Stimulated activated CD4-positive, alpha-beta T cell treated with anti-CD3 and anti-CD28 coated beads, Interleukin-15, amount 100 ng/mL, for 24 hours (primary cell): ENCODE measurements at places on chromosomes 2 and 18.

- DNase-seq = no peak
Measured at GRCh38 chr2:136236019-136236418, 118.1 kb upstream of the CXCR4 start.

GRCh38 chr2:26477126-26477910, 606 bp downstream of the OTOF start:
- peak; percentile 19 for DNase-seq

DNA sequence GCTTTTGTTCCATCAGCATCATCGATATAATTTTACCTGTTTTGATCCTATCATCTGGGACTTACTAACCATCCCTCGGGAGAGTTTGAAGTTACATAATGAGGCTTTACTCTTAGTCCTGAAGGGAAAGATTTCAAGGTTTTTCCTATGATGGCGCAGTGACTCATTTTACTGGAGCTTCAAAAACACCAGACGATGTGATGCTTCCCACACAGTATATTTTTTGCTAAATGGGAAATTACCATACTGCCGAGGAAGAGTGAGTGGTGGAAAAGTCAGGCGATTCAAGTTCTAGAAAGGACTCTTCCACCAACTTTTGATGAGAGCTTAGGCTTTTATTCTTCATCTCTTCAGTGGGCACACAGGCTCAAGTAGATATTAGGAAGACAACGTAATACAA, 44.6 kb upstream of the GCG start:
- no peak for DNase-seq

DNA sequence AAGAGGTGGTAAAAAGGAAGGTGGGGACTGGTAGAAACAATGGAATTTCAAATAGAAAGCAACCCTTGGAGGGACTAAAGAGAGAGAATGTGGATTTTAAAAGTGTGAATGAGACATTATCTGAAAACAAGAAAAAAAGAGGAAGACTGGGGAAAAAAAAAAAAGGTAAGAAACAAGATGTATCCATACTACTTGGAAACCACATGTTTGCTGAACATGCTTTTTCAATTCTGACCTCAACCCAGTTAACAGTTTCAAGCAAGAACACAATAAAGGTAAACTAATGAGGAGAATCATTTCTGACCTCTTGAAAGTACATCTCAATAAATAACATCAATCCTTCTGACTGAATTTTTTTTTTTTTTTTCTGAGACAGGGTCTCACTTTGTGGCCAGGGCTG, 2.6 kb downstream of the FARSB start:
- DNase-seq = no peak

DNA sequence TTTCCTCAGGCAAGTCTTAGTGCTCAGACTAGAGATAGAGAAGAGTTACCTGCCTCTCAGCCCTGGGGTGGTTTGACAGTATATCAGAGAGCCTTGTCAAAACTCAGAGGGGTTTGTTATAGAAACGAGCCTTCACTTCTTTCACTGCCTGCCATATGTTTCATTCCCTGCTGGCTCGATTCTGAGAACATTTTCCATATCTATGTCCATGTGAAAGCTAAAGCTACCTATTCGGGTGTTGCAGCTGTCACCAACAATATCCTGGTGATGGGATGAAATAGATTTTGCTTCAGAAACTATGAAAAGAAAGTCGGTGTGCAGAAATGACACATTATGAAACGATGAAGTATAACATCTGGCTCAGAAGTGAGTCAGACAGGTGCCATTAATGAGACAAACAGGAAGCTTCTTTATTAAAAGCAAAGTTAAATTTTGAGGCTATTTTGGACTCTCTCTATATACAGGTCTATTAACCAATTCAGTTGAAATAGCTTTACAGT, 56.1 kb upstream of the TANK start:
- DNase-seq = peak; percentile 3

DNA sequence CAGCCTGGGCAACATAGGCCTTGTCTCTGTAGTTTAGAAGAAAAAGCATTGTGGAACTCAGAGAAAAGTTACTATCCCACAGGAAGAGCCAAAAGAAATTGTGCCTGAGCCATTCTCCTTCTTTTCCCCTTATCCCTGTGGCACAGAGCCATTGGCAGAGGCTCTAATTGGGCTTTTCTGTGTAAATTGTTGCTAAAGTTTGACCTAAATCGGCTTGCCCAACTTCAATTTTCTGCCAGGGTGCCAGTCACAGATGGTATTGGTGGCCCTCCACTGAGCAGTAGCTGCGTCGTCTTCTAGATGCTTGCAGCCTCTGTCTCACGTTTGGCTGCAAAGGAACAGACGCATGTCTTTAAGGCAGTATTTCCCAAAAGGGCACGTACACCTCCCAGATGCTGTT, 30.3 kb downstream of the ZNF532 start:
- no peak for DNase-seq

GRCh38 chr2:37631292-37631691, 40.1 kb downstream of the CDC42EP3 start:
- no peak for DNase-seq

GRCh38 chr2:11583840-11584524, 50.1 kb downstream of the GREB1 start:
- DNase-seq = peak; percentile 95

- DNase-seq = no peak
Measured at GRCh38 chr2:191222507-191222906, 22.7 kb upstream of the MYO1B start.

GRCh38 chr2:84776011-84776410, 104.9 kb downstream of the TRABD2A start:
- DNase-seq = no peak

DNA sequence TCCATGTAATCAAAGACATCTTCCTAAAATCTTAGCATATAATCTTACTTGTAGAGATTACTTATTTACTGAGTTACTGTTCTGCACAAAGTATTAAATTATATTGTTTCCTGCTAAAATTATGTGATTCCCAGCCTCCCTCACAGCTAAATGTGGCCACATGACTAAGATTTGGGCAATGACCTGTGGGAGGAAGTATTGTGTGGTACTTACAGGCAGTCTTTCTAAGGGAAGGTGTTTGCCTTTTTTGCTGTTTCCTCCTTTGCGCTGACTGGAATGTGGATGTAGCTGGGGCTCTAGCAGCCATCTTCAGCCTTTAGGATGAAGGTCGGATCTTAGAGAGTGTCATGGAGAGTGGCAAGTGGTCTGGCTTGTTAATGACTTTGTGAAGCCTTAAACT, 146.3 kb upstream of the APCDD1 start:
- DNase-seq = no peak
